GM03348 (cell line): ENCODE measurements at places on chromosomes 1 and 21.

- DNase-seq: no peak
These were observed 153.0 kb downstream of the TNFSF18 start for GRCh38 chr1:172897738-172898137.

- no peak for DNase-seq
These were observed 50.2 kb downstream of the PRRX1 start for GRCh38 chr1:170714163-170714562.

DNA sequence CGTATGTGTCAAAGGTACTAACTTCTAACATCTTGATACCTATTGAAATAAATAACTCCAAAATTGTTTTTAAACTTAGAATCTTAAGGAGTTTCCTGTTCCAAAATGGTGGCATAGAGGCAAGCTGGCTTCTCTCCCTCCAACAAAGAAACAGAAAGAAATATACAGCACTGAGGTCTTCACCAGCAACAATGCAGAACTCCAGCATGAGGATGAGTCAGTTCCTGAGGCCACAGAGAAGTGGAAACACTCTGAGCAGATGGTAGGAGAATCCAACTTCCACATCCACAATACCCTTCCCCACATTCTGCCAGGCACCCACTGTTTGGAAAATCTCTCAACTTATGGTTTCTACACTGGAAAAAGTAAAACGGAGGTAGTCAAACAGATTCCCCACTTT is 12.2 kb upstream of the PPIH start:
- DNase-seq: no peak

- no peak for DNase-seq
These were observed 8.7 kb downstream of the SLAMF7 start for GRCh38 chr1:160747717-160748116.

DNA sequence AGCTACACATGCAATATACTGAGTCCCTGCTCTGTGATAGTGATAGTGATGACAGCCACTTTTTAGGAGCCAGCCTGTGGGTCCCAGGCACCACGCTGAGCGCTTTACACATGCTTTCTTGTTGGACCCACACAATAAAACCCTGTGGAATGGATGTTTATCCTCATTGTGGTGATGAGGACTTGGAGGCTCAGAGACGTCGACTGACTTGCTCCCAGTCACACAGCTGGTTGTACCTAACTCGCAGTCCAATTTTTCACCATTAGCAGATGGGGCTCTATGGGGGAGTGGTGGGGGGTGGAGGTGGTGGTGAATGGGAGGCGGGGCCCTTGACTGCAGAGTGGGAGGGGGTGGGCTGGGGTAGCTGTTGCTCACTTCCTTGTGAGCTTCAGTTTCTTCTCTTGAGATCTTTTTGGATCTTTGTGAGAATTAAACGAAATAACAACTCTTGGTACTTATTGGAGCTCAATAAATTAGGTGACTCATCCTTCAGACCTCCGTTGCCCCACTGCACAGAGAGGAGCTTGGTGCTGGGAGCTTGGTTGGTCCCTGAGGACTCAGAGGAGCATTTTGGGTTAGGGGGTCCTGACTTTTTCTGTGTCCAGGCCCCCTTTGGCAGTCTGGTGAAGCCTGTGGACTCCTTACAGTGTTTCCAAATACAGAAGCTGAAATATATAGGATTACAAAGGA is 61.8 kb upstream of the CD1D start:
- no peak for DNase-seq
